ENCODE measurements at places on chromosomes 2 and 18.
A peak's percentile ranks its signal among the peaks of the same experiment; 100 is the strongest.

DNA sequence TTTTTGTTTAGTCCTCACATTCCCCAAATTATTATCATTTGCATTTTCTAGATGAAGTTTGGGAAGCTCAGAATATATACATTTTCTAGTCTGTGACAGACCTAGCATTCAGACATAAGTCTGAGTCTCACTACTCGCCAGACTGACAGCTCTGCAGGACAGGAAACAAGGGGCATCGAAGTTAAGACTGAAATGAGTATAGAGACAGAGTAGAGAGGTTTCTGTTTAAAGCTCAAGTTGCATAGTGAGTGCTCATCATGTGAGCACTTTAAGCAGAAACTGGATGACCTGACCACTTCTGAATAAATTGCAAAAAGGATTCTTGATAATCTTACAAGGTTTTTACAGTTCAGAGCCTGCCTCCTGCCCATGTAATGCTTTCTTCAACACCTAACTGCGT is 1.1 kb downstream of the HADHB start:
- peak; percentile 15 for DNase-seq

DNA sequence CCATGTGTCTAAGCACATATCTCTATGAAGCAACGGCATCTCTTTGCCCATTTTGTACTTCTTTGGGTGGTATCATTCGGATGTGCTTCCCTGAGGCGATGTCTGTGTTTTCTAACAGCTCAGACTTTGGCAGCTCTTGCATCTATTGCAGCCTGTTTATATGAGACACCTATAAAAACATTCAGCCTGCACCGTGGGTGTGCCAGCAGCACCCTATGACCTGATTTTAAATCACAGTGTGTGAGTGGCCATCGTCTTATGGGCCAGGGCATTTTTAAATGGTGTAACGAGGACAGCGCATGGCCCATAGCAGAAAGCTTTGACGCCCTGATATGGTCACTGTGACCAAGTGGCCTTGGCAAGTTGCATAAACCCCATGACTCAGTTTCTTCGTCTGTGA is 12.9 kb downstream of the NPAS2 start:
- DNase-seq = no peak

GRCh38 chr2:37472959-37473358 is 128.5 kb downstream of the QPCT start:
- no peak for DNase-seq

GRCh38 chr2:205148755-205149154 is 533.5 kb upstream of the NRP2 start:
- no peak for DNase-seq

DNA sequence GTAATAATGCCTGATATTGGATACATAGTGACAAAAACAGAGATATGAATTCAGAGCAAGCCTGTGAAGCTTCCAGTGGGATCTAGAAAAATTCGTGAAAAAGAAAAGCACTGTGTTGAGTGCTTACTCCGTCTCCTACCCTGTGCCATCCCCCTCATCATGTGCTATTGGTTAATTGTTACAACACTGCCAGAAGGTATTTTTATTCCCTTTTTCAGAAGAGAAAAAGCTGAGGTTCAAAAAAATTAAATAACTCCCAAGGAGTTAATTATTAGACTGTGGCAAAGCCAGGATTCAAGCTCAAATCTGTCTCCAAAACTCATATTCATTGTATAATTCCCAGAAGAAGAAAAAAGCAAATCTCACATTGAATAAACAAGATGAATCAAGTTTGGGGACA is 735.5 kb upstream of the ACVR2A start:
- DNase-seq = no peak

Measured in CD4-positive, alpha-beta T cell treated with Interleukin-4 for 1 hour (primary cell).